Fibroblast of upper back skin (primary cell): ENCODE measurements at places on chromosomes 4 and X.

- DNase-seq, result peak; percentile 21
Observed at GRCh38 chr4:164866817-164867490, 10.0 kb upstream of the APELA start.

- no peak for DNase-seq
Observed at GRCh38 chrX:140292961-140293360, 211.9 kb downstream of the SOX3 start.

- peak; percentile 77 for DNase-seq
Observed at GRCh38 chrX:71315917-71316316, 14.4 kb downstream of the ITGB1BP2 start.

- DNase-seq, result no peak
Observed at GRCh38 chr4:8681391-8681790, 88.8 kb downstream of the CPZ start.

- DNase-seq, result peak; percentile 35
Observed at GRCh38 chr4:148166132-148166591, 276.1 kb downstream of the NR3C2 start.

DNA sequence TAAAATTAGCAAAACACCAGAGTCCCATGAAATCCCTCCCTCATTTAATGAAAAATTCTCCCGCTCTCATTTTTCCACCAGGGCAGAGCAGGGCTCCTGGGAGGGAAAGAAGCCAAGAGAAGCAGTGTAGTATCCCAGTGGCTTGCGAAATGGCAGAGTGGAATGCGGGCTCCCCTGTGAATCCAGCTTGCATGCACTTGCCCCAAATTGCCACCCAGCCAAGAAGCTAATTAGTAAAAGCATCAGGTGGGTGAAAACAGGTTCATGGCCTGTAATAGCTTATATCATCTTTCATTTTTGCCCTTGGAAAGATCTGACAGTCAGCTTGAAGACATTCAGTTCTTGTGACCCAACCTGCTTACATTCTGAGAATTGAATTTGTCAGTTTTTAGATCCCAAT is 10.1 kb downstream of the AMOT start:
- DNase-seq, result no peak

- DNase-seq, result peak; percentile 6
Observed at GRCh38 chr4:107603430-107603829, 116.6 kb downstream of the PAPSS1 start.

DNA sequence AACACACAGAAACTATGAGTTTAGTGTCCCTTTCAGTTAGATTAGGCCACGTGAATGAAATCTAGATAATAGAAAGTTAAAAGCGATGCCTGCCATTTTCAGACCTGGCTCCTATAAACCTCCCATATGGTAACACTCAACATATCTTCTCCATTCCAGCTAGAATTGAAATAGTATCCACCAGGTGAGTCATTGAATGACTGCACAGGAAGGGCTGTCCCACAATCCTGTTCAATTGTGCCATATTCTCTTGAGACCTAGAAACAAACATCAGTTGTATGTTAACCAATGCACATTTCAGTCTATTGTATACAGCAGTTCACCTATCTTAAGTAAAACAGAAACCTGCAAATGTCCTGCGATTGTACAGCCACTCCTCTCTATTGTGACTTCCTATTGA is 659.3 kb upstream of the SLIT2 start:
- DNase-seq, result peak; percentile 42

GRCh38 chrX:154457491-154458115 is 478 bp upstream of the PLXNA3 start:
- DNase-seq, result no peak

- no peak for DNase-seq
Observed at GRCh38 chrX:69097451-69098236, 67.6 kb downstream of the PJA1 start.

- DNase-seq, result no peak
Observed at GRCh38 chr4:24655326-24655725, 71.0 kb upstream of the DHX15 start.

- DNase-seq, result no peak
Observed at GRCh38 chrX:149161435-149162088, 343.5 kb downstream of the IDS start.

GRCh38 chr4:168421671-168422070 is 58.6 kb downstream of the DDX60L start:
- DNase-seq, result no peak

- DNase-seq, result peak; percentile 40
Observed at GRCh38 chr4:174764105-174764729, 64.8 kb downstream of the GLRA3 start.

GRCh38 chr4:88320224-88320779 is 35.9 kb upstream of the PPM1K start:
- no peak for DNase-seq

- DNase-seq, result peak; percentile 30
Observed at GRCh38 chrX:108036298-108036973, 8.4 kb upstream of the VSIG1 start.

DNA sequence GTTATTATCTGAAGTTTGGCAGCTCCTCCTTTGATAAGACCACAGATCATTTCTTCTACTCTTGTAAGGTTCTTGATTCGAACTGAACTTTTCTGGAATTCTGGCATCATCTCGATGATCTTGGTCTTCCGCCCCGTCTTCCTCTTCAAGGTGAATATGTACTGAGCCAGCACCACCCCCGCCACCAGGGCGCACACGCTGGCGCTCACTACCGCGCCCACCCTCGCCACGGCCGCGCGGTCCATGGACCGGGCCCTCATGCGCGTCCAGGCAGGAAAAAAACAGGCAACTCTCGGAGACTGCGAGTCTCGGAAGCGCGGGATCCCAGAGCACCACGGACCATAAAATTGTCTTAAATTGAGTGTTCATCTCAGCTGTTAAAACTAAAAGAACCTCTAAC is 458.4 kb upstream of the NDST3 start:
- DNase-seq, result no peak

DNA sequence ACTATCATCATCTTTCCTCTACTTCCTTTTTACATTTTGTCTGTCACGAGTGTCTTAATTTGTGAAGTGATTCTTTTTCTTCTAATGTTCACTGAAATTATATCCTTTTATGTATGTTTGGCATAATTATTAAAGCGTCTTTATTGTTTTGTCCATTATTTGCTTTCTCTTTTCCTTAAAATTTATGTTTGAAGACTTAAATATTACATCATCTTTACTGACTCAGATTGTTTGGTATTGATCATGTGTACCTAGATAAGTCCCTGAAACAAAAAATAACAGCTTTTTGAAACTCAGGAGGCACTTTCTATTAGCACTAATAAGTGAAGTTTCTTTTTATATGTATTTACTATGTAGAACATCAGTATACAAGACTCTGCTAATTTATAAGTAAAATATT is 120.1 kb downstream of the RAP1GDS1 start:
- DNase-seq, result no peak

GRCh38 chr4:967113-968104 is 6.0 kb downstream of the DGKQ start:
- DNase-seq, result peak; percentile 7

DNA sequence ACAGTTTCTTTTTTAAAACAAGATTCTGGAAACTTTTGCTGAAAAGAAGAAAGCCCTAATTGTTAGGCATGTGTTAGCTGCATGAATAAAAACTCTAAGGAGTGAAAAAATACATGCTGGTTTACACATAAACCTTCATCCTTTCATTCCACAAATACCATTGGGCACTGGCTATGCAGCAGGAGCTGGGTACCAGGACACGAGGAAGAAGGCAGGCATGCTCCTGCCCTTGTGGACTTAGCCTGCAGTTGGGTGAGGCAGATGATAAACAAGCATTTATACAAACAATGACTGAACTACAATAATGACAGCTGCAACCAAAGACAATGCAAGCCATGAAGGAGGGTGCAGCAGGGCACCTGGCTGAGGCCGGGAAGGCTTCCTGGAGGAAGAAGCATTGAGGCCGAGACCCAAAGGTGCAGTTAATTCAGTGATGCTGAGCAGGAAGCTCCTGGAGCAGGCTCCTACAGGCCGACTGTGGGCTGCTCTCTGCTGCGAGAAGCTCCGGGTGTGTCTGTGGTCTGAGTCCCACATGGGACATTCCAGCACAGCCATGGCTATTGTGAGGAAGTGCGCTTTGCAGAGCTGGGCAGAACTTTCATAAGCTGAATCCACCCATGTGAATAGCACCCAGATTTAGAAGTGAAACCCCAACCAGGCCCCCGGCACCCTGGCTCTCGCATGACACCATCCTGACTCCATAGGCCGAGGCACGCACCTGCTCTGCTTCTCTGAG is 44.0 kb upstream of the MXD4 start:
- DNase-seq, result no peak

DNA sequence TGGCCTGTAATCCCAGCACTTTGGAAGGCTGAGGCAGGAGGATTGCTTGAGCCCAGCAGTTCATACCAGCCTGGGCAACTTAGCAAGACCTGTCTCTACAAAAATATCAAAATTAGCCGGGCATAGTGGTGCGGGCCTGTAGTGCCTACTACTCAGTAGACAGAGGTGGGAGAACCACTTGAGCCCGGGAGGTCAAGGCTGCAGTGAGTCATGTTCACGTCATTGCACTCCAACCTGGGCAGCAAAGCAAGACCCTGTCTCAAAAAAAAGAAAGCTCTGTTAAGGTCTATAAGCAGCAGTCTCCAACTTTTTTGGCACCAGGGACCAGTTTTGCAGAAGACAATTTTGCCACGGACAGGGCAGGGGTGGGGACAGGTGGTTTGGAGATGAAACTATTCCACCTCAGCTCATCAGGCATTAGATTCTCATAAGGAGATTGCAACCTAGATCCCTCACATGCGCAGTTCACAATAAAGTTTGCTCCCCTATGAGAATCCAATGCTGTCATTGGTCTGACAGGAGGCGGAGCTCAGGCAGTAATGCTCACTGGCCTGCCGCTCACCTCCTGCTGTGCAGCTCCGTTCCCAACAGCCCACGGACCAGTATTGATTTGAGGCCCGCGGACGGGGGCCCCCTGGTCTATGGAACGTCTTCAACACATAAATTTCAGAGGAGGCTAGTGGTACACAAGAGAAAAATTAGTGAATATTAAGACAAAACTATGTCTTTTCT is 67.9 kb downstream of the KLHL8 start:
- DNase-seq, result no peak

- DNase-seq, result peak; percentile 87
Observed at GRCh38 chr4:154329939-154330338, 161.7 kb downstream of the DCHS2 start.
